ENCODE measurements at places on chromosomes 1 and 21.

DNA sequence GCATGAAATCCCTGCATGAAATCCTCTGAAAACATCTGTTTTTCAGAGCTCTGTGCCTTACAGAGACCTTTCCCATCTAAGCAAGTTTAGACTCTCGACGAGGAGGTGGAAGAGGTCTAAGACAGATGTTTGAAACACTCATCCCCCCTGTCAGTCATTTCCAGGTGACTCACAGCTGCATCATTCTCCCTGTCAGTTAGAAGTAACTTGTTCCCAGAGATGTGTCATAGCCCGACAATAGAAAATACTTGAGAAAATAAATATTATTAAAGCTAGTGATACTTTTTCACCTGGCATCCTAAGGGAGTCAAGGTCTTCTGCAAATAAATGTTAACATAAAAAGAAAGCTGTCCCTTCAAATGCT is 41.6 kb upstream of the SEC16B start:
- DNase-seq, result no peak

- DNase-seq, result no peak
Observed at GRCh38 chr1:41383094-41383852, 22.0 kb downstream of the FOXO6 start.

- DNase-seq, result no peak
Observed at GRCh38 chr1:159826441-159827101, at the start of gene SLAMF8. Gene SLAMF8 (plus strand): TSS chr1:159826873. CDS start chr1:159826899, 26 bp downstream.

- DNase-seq, result no peak
Observed at GRCh38 chr1:205357567-205357966, 845 bp upstream of the KLHDC8A start.

DNA sequence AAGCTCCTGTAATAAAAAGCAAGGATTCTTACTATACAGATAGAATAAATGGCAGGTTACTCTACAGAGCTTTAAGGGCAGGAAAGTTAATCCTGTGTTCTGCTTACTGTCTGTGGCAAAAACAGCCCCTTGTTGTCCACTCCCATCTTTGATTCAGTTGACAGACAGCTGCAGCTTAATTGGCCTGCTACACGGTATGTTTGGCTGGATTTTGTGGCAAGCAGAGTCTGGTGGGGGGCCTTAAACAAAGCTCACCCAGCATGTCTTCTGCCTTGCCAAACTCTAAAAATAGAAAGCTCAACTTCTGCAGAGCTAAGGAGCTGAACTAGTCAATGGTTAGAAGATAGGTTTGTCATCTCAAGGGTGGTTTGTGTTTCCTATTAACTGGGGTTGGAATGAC is 407.2 kb downstream of the HLX start:
- DNase-seq, result no peak

DNA sequence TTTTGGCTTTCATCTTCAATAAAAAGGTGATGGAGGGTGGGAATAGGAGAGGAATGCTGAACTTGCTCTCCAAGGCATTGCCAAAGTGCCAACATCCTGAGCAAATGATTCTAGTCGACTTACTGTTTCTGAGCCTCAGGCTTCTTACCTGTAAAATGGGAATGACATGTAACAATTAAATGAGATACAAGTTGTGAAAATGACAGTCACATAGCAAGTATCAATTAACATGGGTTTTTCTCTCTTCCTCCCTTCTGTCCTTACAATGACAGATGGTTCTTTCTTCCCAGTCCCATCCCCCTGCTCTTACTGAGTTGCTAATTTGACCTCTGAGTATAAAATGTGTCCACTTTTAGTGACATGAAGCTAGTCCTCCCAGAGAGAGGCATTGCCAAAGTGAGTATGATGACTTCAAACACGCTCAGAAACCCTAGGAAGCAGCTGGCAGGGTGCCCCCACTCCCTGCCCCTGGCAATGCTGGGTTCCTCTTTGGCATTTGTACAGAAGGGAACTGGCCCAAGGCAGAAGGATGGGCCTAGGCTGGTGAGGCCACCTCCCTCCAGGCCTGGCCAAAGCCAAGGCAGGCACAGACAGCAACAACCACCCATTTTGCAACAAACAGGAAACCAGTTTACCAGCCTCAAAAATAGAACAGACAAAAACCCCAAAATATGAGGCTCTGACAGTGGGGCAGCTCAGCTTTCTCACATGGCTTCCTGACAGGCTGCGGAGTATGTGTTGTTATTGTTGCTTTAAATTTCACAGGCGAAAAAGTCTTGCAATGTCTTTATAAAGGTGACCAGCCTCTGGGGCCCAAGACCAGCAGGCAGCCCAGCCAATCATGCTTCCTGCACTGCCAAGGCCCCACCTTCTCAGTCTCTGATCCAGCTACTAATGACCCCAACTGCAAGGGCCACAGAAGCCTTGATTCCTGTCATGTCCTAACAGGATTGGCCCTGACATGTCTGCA is 115.9 kb downstream of the HIVEP3 start:
- peak; percentile 83 for DNase-seq

DNA sequence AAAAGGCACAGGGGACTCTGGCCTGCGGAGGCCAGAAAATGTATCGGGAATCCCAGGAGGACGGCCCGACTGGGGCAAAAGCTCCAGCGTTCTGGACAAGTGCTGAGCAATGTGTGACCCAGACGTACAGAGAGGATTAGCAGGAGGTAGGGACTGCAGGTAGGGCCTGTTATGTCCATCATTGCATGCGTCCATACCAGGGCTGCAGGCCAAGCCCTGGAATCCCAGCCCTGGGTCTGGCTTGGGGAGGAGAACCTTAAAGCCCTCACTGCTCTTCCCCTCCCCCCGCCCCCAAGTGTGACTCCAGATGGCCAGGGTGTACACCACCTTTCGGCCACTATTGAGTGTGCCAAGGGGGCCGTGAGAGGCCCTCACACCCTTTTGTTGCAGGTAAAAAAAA is 2.0 kb downstream of the RNF207 start:
- no peak for DNase-seq

GRCh38 chr1:21005466-21006239 is 171.0 kb downstream of the EIF4G3 start:
- DNase-seq, result no peak

- no peak for DNase-seq
Observed at GRCh38 chr1:95098196-95098595, 19.0 kb upstream of the TLCD4 start.

GRCh38 chr1:8976338-8976737 is 30.7 kb downstream of the CA6 start:
- no peak for DNase-seq

- DNase-seq, result peak; percentile 77
Observed at GRCh38 chr1:167720965-167721616, 691 bp upstream of the MPZL1 start.

- no peak for DNase-seq
Observed at GRCh38 chr1:174174461-174175329, 15.4 kb downstream of the RABGAP1L start.

DNA sequence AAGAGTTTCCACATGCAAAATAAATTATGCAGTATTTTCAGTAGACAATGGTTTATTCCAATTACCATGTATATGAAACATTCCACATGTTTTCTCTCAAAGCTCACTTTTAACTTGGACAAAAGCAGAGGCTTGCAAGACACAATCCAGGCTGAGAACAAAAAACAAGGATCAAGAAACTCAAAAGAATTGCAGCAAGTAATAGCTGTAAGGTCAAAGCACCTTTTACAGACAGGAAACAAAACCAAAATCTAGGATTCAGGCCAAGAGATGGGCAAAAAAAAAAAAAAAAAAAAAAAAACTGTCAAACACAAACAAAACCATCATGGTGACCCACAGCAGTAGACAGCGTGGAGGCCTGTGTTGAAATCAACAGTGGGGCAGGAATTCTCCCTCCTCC is 9.3 kb downstream of the RGS1 start:
- DNase-seq, result no peak

GRCh38 chr1:164740000-164740526 is 181.1 kb downstream of the PBX1 start:
- no peak for DNase-seq

GRCh38 chr21:43306911-43307676 is 119.8 kb downstream of the SIK1 start:
- DNase-seq, result peak; percentile 93

DNA sequence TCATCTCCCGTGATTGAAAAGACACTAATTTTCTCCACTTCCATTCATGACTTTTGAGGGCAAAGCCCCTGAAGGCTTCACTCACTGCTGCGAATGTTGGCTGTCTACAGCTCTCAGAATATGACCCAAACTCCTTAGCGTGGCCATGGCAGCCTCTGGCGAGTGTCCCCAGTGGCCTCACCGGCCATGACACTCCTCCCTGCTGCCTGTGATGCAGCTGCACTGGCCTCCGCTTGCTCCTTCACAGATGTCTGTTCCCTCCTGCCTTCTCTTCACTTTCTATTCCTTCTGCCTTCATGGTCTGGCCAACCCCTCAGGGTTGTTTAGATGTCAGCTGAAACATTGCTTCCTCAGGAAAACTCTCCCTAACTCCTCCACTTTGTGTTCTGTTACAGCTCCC is 30.8 kb upstream of the PTPRF start:
- peak; percentile 43 for DNase-seq

DNA sequence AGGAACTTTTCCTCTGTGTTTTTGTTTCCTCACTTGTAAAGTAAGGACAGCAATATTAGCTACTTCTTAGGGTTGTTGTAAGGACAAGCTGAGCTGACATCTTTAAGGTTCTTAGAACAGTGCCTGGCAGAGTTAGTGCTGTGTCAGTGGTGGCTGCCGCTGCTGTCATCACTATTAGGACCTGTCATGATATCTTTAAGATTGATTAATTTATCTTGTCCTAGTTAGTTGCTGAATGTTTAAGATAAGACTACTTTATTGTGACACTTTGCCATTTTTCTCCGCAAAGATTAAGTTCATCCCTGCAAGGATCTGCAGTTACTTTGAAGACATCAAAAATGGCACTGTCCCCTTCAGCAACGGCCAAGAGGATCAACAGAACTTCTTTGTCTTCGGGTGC is 40.1 kb upstream of the GPR88 start:
- DNase-seq, result no peak

GRCh38 chr1:163361123-163361934 is 39.6 kb downstream of the NUF2 start:
- peak; percentile 35 for DNase-seq

DNA sequence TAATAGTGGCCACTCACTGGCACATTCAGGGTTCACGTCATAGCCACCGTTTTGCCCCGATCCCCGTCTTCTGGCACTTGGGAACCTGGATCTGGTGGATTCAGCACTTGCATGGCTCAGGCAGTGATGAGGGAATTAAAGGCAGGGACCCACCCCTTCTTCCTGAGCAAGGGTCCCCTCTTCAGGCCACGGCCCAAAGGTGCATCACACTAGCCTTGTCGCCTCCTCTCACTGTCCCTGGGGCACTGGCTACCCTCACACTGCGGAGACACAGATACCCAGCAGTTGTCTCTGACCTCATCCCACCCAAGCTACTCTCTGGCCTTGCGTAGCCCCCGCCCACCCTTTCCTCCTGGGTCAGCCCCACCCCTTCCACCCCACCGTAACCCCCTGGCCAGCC is 19.9 kb upstream of the LDLRAP1 start:
- DNase-seq, result no peak

All from RPMI8226 (cell line).